Osteocyte (in vitro differentiated cells): ENCODE measurements at places on chromosomes 3 and 15. TPM values are rescaled to one million over a fixed set of nuclear protein-coding genes. Genes with fewer than 3 reads are reported as not detected.

- no peak overlapping the region for H3K4me3 ChIP-seq
- H3K27ac ChIP-seq, result peak overlapping the region; percentile 36
- no peaks in the 10 kb centered on the region for H3K27me3 ChIP-seq
- DNase-seq, result no peak
- H3K36me3 ChIP-seq, result peaks cover 18% of the 10 kb centered on the region
These were observed 9.2 kb downstream of the NDUFB5 start for GRCh38 chr3:179613807-179614206.

DNA sequence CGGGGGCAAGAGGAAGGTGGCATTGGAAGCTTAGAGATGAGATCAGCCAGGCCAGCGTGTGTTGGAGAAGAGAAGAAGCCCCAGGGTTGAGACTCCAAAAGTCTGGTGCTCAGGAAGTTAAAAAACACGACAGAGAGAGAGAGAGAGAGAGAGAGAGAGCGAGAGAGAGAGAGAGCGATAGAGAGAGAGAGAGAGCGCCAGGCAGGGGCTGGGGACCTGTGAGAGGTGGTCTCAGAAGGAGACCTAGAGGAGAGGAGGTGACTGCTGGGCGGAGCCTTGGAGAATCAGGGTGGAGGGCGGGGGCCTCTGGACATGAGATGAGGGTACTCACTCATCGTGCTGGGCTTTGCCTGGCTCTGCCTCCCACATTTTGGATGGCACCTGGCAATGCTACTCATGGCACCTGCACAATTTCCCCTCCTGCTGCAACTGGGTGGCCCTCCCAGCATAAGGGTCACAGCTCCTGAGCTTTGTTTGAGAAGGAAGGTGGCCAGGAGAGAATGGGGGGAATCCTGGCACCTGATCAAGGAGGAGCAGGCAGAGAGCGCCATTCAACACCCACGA lies 51.0 kb downstream of the FBLN2 start:
- no peaks in the 10 kb centered on the region for H3K27me3 ChIP-seq
- no peak overlapping the region for H3K4me3 ChIP-seq
- H3K36me3 ChIP-seq, result peaks cover 7% of the 10 kb centered on the region
- H3K27ac ChIP-seq, result peak overlapping the region; percentile 66
- H3K4me1 ChIP-seq, result peaks cover 30% of the 10 kb centered on the region

DNA sequence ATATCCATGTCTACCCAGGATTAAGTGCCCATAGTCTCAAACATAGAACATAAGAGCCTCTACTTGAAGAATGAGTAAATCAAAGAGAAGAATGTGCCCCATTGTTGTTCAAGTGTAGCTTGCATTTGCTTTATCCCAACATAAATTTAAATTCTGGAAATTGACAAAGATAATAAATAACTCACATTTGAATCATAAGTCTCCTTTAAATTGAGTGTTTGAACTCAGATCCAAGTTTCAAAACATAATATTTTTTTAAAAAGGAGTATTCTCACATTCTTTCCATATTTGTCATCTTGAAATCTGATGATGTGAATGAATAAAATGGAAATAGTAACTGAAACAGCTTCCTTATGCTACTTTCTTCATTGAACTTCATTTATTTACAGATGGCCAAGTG lies 135.2 kb downstream of the MECOM start:
- no peaks in the 10 kb centered on the region for H3K36me3 ChIP-seq
- H3K4me3 ChIP-seq, result no peak overlapping the region
- H3K4me1 ChIP-seq, result peaks cover 39% of the 10 kb centered on the region

DNA sequence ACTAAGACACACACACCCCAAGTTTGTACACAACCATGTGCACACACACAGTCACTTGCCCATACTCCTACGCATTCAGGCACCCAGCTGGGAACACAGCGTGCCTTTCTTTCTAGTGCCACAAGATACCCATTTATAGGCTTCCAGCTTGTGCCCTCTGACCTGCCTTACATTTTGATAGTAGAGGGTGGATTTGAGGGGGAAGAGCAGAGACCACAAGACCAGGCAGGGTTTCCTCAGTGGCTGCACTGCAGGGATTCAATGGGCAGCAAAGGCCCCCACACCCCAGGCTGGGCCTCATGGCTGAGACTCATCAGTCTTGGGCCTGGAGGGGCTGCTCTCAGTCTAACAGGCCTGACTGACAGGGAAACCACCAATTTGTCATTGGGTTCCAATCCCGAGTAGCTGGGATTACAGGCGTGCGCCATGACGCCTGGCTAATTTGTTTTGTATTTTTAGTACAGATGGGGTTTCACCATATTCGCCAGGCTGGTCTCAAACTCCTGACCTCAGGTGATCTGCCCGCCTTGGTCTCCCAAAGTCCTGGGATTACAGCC lies 18.8 kb upstream of the ANKDD1A start:
- no peak overlapping the region for H3K4me3 ChIP-seq
- peaks cover 50% of the 10 kb centered on the region for H3K4me1 ChIP-seq
- H3K27me3 ChIP-seq, result no peaks in the 10 kb centered on the region
- peak overlapping the region; percentile 17 for H3K27ac ChIP-seq
- no peak for DNase-seq

The DCLK3 gene
- not detected in 2 replicates for total RNA-seq

The OXTR gene
- 23.8 and 24.0 TPM in 2 replicates for total RNA-seq

The CAPN3 gene
- total RNA-seq, result 5.1 and 5.6 TPM in 2 replicates

The CAV3 gene
- total RNA-seq, result not detected in 2 replicates
